A549 treated with RU486 at 1 μM for 4 hours (cell line): ENCODE measurements at places on chromosomes 6 and 20. TPM values are rescaled to one million over a fixed set of nuclear protein-coding genes. Genes with fewer than 3 reads are reported as not detected.

Gene OR10C1
- not detected in 5 replicates for total RNA-seq

Gene COL10A1
- total RNA-seq = 0.06 TPM in 1 of 5 replicates, not detected in the others

Gene MPIG6B
- total RNA-seq = not detected in 5 replicates

Gene TDRD6
- total RNA-seq = not detected in 5 replicates

Gene LAMA2
- total RNA-seq = 0.26 to 1.5 TPM (median 0.57 TPM) in 5 replicates

Gene PRR18
- total RNA-seq = 0.16 to 0.27 TPM (median 0.23 TPM) in 4 of 5 replicates, not detected in the other

Gene AVP
- not detected in 5 replicates for total RNA-seq

Gene PTK7
- total RNA-seq = 4.1 to 5.1 TPM (median 4.4 TPM) in 5 replicates

Gene WFDC12
- total RNA-seq = not detected in 5 replicates

Gene TMEM151B
- total RNA-seq = 0.01 to 0.05 TPM in 2 of 5 replicates, not detected in the others

Gene TSBP1
- total RNA-seq = not detected in 5 replicates

Gene CTSZ
- total RNA-seq = 148 to 192 TPM (median 181 TPM) in 5 replicates

Gene MATN4
- 0.06 to 0.14 TPM (median 0.12 TPM) in 4 of 5 replicates, not detected in the other for total RNA-seq

Gene CAP2
- total RNA-seq = 12.2 to 15.0 TPM (median 12.9 TPM) in 5 replicates

Gene SEL1L2
- total RNA-seq = not detected in 5 replicates

Gene SPATA25
- total RNA-seq = 0.23 to 0.87 TPM (median 0.66 TPM) in 5 replicates

Gene SMOC2
- not detected in 5 replicates for total RNA-seq

Gene C20orf204
- 0.30 to 0.54 TPM (median 0.35 TPM) in 5 replicates for total RNA-seq

Gene PGC
- total RNA-seq = not detected in 5 replicates

Gene BPIFB3
- total RNA-seq = not detected in 5 replicates

Gene MAP7
- 27.1 to 33.3 TPM (median 31.8 TPM) in 5 replicates for total RNA-seq

Gene RPP40
- total RNA-seq = 19.1 to 31.6 TPM (median 25.8 TPM) in 5 replicates

Gene TAB2
- 14.7 to 31.1 TPM (median 24.1 TPM) in 5 replicates for total RNA-seq

Gene SNPH
- total RNA-seq = 3.7 to 5.3 TPM (median 4.1 TPM) in 5 replicates

Gene DEFB116
- total RNA-seq = not detected in 5 replicates

Gene SLC32A1
- total RNA-seq = 0.09 TPM in 1 of 5 replicates, not detected in the others

Gene SLC16A10
- 0.30 to 0.51 TPM (median 0.38 TPM) in 5 replicates for total RNA-seq

Gene EFCAB8
- not detected in 5 replicates for total RNA-seq

Gene RGS19
- total RNA-seq = 14.9 to 26.7 TPM (median 22.7 TPM) in 5 replicates

Gene PPP1R14C
- 0.63 to 1.5 TPM (median 0.89 TPM) in 5 replicates for total RNA-seq

Gene NR2E1
- total RNA-seq = 0.03 TPM in 1 of 5 replicates, not detected in the others

Gene TMEM217
- 0.80 to 1.1 TPM (median 0.97 TPM) in 5 replicates for total RNA-seq

Gene EPM2A
- 2.3 to 3.7 TPM (median 3.2 TPM) in 5 replicates for total RNA-seq

Gene SLC52A3
- 0.34 to 0.69 TPM (median 0.55 TPM) in 5 replicates for total RNA-seq

Gene B3GAT2
- total RNA-seq = 0.01 to 0.04 TPM (median 0.02 TPM) in 4 of 5 replicates, not detected in the other

Gene CCN6
- total RNA-seq = not detected in 5 replicates

Gene TBXT
- not detected in 5 replicates for total RNA-seq

Gene DDO
- total RNA-seq = 0.07 to 0.12 TPM (median 0.09 TPM) in 3 of 5 replicates, not detected in the others

Gene SLC13A3
- total RNA-seq = 0.03 to 0.13 TPM (median 0.06 TPM) in 3 of 5 replicates, not detected in the others

Gene TDP2
- total RNA-seq = 33.7 to 49.6 TPM (median 45.5 TPM) in 5 replicates
